ENCODE measurements at places on chromosomes 3 and 15.

DNA sequence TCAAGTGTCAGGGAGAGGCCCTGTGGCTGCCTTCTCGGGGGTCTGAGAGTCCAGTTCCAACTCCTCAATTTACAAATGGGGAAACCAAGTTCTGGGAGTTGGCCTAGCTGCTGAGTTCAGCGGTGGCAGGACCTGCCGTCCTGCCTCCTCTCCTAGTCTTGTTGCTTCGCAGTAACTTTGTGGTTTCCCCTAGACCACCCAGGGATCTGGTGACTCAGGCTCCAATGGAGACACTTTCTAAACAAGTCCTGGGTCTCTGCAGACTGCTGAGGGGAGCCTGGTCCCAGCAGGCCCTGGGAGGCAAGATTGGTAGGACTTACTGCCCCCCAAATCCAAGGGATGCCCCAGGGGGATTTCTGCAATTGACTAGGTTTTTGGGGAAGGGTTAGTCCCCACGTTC lies 83.6 kb downstream of the SMAD6 start:
- no peak for DNase-seq

GRCh38 chr15:68278595-68279405 lies 1.3 kb downstream of the FEM1B start:
- DNase-seq, result no peak

GRCh38 chr15:59349680-59350420 lies 22.8 kb downstream of the MYO1E start:
- DNase-seq, result no peak

GRCh38 chr3:196149375-196149774 lies 61.8 kb downstream of the ZDHHC19 start:
- DNase-seq, result no peak

DNA sequence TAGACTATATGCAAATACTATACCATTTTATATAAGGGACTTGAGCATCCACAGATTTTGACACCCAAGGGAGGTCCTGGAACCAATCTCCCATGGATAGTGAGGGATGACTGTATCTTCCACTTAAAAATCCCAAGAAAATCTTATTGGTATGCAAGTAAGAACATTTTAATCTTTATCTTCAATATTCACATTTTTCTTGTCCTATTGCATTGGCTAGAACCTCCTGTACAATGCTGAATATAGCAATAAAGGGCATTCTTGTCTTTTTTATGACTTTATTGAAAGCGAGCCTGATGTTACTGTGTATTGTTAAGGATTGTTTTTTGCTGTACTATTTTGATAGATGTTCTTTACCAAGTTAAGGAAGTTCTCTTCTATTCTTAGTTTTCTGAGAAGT lies 36.9 kb downstream of the MYLK start:
- no peak for DNase-seq

- DNase-seq, result peak; percentile 15
Observed at GRCh38 chr3:93988283-93988682, 8.3 kb downstream of the ARL13B start.

DNA sequence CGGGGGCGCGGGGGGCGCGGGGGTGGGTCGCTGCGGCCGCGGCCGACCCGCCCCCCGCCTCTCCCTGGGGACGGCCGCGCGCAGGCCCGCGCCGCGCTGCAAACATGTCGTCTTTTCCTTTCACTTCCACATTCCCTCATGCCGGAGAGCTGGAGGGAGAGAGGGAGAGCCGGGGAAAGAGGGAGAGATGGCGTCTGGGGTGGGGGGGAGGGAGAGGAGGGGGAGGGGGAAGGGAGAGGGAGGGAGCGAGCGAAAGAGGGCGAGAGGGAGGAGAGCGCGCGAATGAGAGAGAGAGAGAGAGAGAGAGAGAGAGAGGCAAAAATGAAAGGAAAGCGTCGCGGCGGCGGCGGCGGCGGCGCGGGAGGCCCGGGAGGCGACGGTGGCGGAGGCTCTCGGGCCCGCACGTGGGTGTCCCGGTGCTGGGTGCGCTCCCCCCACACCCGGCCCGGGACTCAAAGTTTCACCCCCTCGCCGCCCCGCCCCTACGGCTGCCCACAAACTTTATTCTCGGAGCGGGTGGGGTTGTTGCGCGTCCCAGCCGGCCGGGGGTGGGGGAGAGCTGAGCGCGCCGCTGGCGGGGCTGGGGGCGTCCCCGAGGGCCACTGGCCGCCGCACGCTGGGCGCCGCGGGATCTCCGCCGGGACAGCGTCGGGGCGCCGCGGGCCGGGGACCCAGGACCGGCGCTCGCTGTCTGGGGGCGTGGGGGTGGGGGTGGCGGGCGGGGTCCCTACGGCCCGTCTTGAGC lies 731 bp downstream of the ZNF710 start:
- no peak for DNase-seq

GRCh38 chr15:31758126-31758525 lies 272.2 kb upstream of the CHRNA7 start:
- no peak for DNase-seq

DNA sequence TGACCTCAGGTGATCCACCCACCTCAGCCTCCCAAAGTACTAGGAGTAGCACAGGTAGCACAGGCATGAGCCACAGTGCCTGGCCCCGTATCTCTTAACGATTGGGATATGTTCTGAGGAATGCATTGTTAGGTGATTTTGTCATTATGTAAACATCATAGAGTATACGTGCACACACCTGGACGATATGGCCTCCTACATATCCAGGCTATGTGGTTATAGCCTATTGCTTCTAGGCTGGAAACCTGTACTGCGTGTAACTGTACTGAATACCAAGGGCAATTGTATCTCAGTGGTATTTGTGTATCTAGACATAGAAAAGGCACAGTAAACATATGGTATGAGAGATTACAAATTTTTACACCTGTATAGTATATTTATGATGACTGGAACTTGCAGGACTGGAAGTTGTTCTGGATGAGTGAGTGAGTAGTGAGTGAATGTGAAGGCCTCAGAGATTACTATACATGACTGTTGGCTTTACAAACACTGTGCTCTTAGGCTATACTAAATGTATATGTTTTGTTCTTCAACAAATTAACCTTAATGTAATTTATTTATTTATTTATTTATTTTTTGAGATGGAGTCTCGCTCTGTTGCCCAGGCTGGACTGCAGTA lies 120.7 kb downstream of the MBNL1 start:
- DNase-seq, result no peak

- DNase-seq, result no peak
Observed at GRCh38 chr3:137988152-137988551, 21.8 kb upstream of the CLDN18 start.

DNA sequence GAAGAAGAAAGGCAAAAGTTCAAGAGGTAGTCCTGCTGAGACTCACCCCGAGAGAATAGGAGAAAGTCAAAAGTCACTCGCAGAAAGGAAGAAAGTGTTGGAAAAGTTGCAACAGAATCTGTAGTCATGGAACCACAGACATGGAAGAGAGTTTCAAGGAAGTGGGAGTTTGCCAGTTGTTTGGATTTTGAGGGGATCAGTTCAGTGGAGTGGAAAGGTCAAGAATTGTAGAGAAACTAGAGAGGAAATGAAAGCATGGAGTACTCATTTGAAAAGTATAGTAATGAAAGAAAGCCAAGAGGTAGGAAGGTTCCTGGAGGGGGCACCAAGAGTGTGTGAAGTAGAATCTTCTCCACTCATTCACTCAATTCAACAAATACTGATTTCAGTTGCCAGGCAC lies 34.7 kb downstream of the SPTSSB start:
- no peak for DNase-seq

DNA sequence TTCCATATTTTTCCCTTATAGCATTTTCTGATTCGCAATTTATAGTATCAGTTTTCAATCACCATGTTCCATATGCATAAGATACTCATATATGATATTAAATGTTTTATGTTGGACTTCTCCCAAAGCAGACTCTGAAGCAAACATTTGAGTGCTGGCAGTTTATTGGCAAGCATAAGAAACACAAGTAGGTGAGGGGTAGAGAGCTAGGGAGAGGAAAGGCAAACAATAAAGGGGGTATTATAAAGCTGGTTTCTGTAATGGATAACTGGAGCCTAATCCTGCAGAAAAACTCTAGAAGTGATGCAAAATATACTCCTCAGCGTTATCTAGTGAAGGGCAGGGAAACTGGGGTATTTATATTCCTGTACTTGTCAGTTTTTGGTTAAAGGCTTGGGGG lies 491.5 kb upstream of the TGFBR2 start:
- DNase-seq, result no peak

DNA sequence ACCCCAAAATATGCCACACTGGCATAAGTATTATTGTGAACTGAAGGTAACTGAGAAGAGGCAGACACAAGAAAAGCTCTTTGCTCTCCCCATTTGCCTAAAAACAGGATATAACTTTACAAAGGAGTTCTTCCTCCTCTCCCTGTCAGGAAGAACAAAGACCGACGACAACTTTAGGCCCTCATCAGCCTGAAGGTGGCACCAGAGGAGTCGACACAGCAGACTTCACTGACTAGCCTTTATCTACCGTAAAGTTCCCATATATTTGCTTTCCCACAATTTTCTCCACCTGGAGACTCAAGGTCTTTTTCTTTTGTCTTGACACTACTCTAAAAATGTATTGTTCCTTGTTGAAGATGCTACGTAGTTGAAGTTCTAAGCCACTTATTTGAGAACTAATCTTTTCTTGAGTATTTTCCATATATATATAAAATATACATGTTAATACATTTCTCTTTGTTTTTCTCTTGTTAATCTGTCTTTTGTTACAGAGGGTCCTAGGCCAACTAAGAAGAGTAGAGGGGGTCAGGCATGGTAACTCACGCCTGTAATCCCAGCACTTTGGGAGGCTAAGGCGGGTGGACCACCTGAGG lies 16.2 kb upstream of the XIRP1 start:
- DNase-seq, result no peak

DNA sequence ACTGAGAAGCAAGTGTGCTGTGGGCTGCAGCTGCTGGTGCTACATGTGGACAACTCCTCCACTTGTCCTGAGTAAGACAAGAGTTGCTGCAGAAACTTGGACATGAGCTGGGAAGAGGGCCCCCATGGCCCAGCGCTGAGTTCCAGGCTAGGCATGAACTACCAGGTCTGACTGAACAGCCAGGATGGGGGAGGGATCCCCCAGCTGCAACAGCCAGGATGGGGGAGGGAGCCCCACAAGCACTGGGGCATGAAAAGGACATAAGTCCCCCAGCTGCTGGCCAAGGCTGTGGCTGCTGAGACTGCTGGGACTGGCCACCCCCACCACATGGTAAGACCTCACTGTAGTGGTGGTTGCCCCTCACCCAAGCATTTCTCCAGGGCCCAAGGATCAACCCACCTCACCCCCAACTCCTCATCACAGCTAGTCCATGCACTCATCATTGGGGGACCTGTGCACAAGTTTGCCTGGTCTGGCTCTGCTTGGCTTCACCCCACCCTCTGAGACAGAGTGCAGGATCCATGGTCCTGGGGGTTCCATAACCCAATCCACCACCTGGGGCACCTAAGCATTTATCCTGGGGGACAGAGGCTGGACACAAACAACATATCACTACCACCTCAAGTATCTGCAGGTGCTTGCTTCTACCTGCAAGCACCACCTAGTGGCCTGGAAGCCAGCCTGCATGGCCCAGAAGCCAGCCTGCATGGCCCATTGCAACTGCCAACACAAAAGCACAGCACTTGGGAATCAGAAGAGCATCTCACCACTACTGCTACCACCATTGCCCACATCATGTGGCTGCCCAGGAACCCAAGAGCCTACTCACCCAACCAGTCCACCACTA lies 84.5 kb upstream of the STT3B start:
- no peak for DNase-seq

- DNase-seq, result no peak
Observed at GRCh38 chr15:29139540-29140459, 129.8 kb downstream of the NSMCE3 start.

- no peak for DNase-seq
Observed at GRCh38 chr15:51335087-51335486, 3.3 kb downstream of the CYP19A1 start.

- DNase-seq, result no peak
Observed at GRCh38 chr15:33543957-33544356, 233.2 kb downstream of the RYR3 start.

- DNase-seq, result no peak
Observed at GRCh38 chr3:45464336-45465170, 76.2 kb downstream of the LARS2 start.

GRCh38 chr3:127304121-127304744 lies 16.4 kb upstream of the PRR20G start:
- no peak for DNase-seq

- DNase-seq, result no peak
Observed at GRCh38 chr3:188272481-188273372, 118.8 kb downstream of the LPP start.

DNA sequence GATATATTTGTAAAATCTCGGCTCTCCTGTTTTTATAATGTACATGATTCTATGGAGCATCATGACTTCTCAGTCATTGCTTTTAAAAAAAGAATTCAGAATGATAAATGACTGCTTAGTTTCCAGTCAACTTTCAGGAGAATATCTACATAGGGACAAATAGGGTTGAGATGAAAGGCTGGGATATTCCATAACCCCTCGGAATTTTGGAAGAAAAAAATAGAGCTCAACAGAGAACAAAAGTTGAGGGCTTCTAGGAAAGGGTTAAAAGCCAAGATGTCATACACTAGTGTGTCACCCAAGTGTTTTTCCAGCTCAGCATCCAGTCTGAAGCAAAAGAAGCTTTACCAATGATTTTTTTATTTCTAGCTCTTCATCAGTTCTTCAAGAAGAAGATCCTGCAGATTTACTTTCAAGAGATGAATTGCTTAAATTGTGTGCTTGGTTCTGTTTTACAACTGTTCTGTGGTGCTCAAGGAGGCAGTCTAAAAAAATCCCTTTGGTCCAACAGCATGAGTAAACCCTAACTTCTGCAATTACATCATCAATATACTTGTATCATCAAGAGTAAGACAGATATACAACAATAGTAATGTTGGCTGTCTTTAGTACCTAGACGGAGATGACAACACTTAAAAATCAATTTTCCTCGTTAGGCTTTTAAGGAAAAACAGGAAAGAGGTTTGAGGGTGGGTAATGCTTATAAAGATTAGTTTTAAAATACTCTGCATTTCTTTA lies 979 bp downstream of the UNC13C start:
- no peak for DNase-seq

DNA sequence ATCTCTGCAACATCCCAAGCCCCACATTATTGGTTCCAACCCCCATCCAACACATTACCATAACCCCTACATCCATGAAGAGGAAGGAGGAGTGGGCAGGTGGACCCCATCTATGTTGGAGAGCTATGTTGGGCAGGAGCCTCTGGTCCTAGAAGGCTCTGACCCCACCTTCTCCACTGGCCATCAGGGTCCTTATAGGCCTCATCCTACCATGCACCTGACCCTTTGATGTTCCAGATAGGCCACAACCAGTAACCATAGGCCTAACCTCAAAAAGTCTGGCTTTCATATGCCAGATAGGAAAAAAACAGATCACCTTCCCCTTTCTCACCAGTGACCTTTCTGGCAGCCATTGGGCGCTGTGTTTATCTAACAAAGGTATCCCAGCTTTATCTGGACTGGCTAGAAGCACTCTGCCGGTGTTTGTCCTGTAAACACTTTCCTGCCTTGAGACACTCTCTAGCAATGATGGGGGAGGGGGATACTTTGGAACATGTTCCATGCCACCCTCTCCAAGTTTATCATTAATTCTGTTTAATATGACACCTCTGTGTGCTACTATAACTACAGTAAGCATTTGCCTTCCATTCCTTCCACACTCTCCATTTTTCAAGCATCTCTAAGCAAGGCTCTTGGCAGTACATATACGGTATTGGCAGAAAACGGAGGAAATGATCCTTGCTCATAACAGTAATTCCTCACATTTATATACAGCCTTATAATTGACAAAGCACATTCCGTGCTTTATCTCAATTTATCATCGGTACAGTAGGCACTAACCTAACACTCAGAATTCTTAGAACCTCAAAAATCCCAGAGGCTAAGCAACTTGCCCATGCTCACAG lies 377.1 kb downstream of the VPS13C start:
- DNase-seq, result no peak

GRCh38 chr3:12584083-12584482 lies 27.2 kb downstream of the MKRN2 start:
- DNase-seq, result no peak
